ENCODE measurements at places on chromosomes 1 and 21.

DNA sequence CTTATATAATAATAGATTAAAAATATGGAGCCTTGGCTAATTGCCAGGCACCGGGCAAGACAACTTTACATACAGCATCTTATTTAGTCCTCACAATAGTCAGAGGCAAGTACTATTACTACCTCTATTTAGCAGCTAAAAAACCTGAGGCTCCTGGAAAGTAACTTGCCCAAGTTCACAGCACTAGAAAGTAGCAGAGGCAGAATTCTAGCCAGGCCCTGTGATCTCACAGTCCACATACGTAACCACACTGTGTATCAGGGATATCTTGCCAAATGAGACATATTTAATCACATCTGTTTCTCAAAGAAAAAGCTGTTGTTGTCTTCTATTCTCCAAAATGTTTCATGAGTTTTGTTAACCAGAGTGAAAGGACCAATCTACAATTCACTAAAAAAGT lies 378.5 kb downstream of the PLPP3 start:
- DNase-seq = no peak

GRCh38 chr1:41122851-41123518 lies 101.5 kb upstream of the SLFNL1 start:
- DNase-seq = no peak

GRCh38 chr1:46554597-46555381 lies 3.3 kb upstream of the KNCN start:
- DNase-seq = no peak

DNA sequence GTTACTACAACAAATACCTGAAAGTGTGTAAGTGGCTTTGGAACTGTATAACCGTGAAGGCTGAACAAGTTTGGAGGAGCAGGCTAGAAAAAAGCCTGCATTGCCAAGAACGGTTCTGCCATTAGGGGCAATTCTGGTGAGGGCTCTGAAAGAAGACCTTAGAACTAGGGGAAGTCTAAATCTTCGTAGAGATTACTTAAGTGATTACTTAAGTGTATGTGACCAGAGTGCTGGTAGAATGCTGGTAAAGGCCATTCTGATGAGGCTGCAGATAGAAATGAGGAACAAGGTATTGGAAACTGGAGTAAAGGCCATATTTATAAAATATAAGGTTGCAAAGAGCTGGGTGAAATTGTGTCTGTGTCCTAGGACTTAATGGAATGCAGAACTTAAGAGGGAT lies 158.0 kb downstream of the CLIC6 start:
- DNase-seq = no peak

GRCh38 chr21:31710586-31710985 lies 21.3 kb downstream of the SCAF4 start:
- DNase-seq = no peak

DNA sequence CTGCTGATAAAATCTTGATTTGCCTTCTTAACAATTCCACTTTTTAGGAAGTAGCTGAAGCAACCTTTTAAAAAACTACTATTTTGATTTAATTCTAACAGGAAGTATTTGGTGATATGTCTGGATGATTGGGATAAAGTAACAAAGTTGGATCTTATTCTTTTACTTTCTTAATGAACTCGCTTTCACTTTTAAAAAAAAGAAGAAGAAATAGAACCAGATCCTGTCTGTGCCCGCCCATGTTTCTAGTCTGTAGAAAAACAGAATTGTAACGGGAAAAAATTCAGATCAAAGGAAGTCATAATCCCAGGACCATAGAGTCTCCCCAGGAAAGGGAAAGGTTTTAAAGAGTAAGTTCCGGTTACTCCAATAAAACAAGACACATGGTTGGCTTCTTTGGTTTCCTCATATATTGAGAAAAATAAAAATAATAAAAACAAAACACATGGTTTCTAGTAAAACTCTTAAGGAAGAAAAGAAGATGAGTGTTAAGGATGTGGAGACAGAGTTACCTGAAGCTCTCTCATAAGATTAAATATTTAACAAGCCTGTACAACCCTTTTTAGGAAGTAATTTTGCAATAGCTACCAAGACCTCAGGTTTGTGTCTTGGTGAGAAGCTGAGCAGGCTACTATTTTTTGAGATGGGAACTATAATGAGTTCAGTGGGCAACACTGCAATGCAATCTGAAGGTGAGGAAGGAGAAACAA lies 4.9 kb downstream of the CD48 start:
- no peak for DNase-seq

GRCh38 chr21:45123440-45123839 lies 49.1 kb downstream of the ADARB1 start:
- DNase-seq = no peak

DNA sequence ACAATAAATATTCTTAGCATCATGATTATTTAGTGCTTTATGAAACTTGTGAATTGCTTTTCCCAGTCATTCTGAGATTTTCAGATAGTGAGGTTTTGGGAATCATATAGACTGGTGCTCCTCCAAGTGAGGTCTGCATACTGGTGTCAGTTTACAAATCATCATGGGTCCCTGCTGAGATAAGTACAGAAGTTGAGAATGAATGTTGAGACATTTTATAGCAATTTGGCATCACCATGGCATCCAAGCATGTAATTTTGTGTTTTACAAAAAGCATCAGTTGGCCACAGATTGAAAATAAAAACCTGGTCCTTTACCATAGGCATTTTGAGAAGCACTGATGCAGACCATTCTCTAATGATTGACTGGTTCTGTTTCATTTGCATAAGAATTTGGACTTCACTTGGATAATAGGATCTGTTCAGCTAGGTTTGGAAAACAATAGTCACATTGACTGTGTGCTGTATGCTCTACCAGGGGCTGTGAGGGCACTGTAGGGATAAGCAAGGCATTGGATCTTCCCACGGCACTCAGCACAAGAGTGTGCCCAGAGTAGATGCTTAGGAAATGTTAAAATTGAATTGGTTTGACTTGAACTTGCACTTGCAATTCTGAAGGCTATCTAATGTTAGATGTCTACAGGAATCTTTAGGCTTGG lies 79.0 kb upstream of the JUN start:
- no peak for DNase-seq

DNA sequence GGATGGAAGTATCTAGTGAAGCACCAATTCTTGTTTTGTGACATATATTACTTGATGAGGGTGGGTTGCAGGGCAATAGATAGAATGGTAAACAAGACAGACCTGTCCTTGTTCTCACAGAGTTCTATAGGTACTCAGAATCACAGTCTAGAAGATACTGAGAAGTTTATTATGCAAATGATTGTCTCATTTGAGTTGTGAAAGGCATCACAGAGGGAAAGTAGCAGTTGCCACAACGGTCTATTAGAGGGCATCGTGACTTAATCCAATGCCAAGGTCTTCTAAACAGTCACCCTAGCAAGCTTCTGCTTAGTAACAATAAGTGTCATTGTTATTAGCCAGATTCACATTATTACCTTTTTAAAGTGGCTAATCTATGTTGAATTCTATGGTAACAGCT lies 574.8 kb upstream of the ZRANB2 start:
- no peak for DNase-seq

GRCh38 chr1:103337779-103338178 lies 187.7 kb upstream of the RNPC3 start:
- no peak for DNase-seq

- DNase-seq = no peak
Observed at GRCh38 chr1:148166558-148167492, 14.7 kb upstream of the NBPF11 start.

DNA sequence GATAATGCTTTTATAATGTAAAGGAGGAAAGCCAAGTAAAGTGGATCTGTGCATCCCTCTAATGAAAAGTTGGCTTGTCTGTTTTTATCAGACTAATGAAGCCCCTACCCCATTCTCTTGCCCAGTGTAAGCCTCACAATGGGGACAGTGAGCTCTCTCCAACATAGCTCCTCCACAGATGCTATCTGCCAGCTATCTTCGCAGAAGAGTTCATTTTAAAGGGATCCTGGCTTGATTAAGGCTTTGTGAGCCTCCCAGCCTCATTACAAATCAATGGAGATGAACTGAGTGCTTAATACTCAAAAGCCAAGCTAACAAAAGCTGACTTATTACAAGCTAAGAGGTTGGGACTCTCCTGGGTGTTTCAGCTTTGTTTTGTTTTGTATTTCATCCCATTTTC lies 514.7 kb downstream of the NUF2 start:
- DNase-seq = no peak

- no peak for DNase-seq
Observed at GRCh38 chr1:160219062-160219929, 14.1 kb downstream of the PEA15 start.

- no peak for DNase-seq
Observed at GRCh38 chr1:247646867-247647266, 32.7 kb downstream of the OR13G1 start.

DNA sequence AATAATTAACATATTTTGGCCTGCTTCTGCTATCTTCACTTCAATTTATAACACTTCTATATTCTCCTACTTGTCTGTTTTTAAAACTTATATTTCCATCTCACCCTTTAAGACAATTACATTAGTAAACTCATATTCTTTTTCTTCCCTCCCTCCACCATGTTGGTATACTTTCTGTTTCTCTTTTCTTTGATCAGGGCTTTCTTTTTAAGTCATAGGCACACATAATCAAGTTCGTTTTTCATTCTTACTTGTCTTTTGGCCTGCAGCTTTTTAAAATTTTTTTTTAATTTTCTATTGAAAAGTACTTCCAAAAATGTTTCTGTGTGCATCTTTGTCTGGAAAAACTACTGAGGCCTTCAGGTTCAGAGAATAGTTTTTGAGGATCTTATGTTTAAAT lies 2.3 kb downstream of the PYHIN1 start:
- no peak for DNase-seq

DNA sequence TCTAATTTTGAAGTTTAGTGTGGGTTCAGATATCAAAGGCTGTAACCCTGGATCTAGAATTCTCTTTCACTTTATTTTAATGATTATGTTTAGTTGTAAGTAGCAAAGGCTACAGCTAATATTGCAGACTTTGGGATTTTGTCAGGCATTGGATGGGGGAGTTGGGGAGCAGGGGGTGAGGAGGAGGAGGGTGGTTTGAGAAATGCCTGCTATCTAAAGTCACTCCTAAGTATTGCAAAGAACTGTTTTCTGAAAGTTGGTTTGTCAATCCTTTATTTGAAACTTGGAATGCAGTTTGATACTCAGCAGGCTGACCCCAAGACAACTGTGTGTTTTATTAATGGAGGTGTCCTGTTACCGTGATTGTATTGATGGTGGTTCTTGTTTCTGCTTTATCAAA lies 1.2 kb downstream of the NTPCR start:
- no peak for DNase-seq

GRCh38 chr1:49364676-49365075 lies 588.0 kb upstream of the BEND5 start:
- no peak for DNase-seq

DNA sequence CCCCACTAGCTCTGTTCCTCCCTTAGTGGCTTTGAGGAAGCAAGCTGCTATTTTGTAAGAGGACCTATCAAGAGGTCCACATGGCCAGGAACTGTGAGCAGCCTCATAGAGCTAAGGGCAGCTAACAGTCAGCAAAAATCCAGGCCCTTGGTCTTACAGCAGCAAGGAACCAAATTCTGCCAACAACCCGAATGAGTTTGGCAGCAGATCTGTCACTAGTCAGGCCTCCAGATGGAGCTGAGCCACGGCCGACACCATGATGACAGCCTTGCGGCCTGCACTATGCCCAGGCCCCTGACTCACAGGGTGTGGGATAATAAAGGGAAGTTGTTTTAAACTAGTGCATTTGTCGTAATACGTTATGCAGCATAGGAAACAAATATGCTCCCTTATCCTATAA lies 28.0 kb upstream of the H3-3A start:
- DNase-seq = no peak

GRCh38 chr1:243493156-243494129 lies 237.6 kb downstream of the SDCCAG8 start:
- no peak for DNase-seq

DNA sequence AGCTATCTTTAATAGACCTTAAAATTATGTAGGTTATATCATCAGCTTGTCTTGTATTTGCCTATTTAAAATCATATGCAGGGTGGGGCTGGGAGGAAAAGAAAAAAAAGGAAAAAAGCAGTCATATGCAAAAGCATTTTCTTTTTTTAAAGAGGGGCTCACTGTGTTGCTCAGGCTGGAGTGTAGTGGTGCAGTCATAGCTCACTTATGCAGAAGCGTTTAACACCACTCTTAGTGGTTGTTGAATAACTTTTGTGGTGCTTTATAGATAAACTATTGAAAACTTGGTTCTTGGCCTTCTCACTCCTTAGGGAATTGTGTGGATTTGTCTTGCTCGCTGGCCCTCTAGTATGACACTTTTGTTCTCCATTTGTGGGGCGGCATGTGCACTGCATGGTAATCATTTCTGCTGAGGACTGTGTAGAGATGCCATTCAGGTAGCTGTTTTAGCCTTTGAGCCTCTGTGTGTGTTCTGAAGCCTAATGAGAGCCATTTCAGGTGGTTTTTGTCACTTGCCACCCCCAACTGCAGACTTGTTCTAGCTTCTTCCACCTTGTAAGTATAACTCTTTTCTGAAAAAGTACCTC lies 77.8 kb downstream of the KIF1B start:
- DNase-seq = no peak

DNA sequence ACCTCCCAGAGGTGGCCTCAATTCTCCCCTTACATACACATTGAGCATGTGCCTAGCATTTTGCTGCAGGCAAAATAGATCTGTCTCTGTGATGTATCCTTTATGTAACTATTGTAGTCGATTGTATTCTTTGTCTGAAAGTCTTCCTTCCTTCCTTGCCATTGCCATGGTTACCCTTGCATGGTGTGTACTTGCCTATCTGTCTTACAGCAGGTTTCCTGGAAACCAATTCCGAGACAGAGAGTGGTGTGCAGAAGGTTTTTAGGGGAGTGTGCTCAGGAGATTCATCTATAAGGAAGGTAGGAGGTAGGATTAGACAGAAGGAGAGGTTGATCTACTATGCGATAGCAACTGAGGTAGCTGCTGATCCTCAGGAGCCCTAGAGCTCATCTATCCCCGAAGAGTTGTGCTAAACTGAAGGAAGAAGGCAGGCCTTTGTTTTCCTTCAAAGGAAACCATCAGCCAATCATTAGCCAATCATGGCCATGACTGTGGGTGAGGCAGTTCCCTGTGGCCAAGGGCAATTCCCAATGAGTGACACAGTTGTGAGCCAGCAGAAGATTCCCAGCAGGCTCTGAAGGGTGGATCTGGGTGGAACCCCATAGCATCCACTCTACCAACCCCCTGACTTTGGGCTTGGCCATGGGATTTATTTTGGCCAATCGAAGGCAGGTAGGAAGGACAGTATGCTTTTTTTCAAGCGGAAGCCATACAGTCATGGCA lies 15.0 kb downstream of the CITED4 start:
- no peak for DNase-seq

All from T follicular helper cell (primary cell).